ENCODE measurements at places on chromosomes 16 and 17. TPM values are rescaled to one million over a fixed set of nuclear protein-coding genes. Genes with fewer than 3 reads are reported as not detected.

- H3K27ac ChIP-seq = no peak overlapping the region
- H3K27me3 ChIP-seq = peaks cover 2% of the 10 kb centered on the region
- H3K4me3 ChIP-seq = no peak overlapping the region
- peaks cover 3% of the 10 kb centered on the region for H3K36me3 ChIP-seq
- DNase-seq = no peak
- H3K4me1 ChIP-seq = no peaks in the 10 kb centered on the region
Measured at GRCh38 chr16:72066747-72067146, 3.7 kb downstream of the HPR start.

GRCh38 chr16:72042157-72042660 lies 12.1 kb upstream of the HP start:
- no peak for DNase-seq
- H3K4me1 ChIP-seq = no peaks in the 10 kb centered on the region
- H3K27me3 ChIP-seq = no peaks in the 10 kb centered on the region
- no peaks in the 10 kb centered on the region for H3K36me3 ChIP-seq
- H3K27ac ChIP-seq = no peak overlapping the region
- no peak overlapping the region for H3K4me3 ChIP-seq

Gene CIITA
- not detected for total RNA-seq

- no peak overlapping the region for H3K4me3 ChIP-seq
- no peaks in the 10 kb centered on the region for H3K27me3 ChIP-seq
- peaks cover 29% of the 10 kb centered on the region for H3K36me3 ChIP-seq
Measured at GRCh38 chr16:57204675-57205074, 18.5 kb downstream of the RSPRY1 start.

GRCh38 chr16:27748868-27749546 lies 199.1 kb downstream of the KATNIP start:
- peaks cover 24% of the 10 kb centered on the region for H3K36me3 ChIP-seq
- no peak for DNase-seq
- no peak overlapping the region for H3K4me3 ChIP-seq
- peak overlapping the region; percentile 54 for H3K27ac ChIP-seq
- H3K4me1 ChIP-seq = peaks cover 24% of the 10 kb centered on the region
- H3K27me3 ChIP-seq = no peaks in the 10 kb centered on the region

Gene PDP2
- 16.1 TPM for total RNA-seq

Gene MOSMO
- 13.5 TPM for total RNA-seq

DNA sequence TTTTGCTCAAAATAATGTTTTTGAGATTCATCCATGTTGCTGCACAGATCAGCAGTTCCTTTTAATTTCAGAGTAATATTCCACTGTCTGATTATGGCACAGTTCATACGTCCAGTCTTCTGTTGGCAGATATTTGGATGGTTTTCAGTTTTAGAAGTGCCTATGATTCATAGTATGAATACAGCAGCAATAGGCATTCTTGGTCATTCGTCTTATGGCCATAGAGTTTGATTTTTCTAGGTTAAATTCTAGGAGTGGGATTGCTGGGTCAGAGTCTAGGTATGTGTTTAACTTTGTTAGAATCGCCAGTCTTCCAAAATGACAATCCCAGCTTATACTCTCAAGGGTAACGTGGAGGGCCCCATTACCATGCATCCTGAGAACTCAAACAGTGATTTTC lies 11.5 kb upstream of the IL34 start:
- peaks cover 3% of the 10 kb centered on the region for H3K4me1 ChIP-seq
- no peaks in the 10 kb centered on the region for H3K27me3 ChIP-seq
- H3K4me3 ChIP-seq = no peak overlapping the region

Gene ANKFN1
- total RNA-seq = 4.0 TPM

- DNase-seq = no peak
- peaks cover 38% of the 10 kb centered on the region for H3K36me3 ChIP-seq
- peak overlapping the region; percentile 82 for H3K27ac ChIP-seq
- H3K27me3 ChIP-seq = peaks cover 5% of the 10 kb centered on the region
- peak overlapping the region; percentile 98 for H3K4me3 ChIP-seq
Measured at GRCh38 chr17:75774991-75775668, 9.5 kb upstream of the UNK start.

Gene NOS2
- 1.1 TPM for total RNA-seq

Gene UTP4
- total RNA-seq = 42.5 TPM

DNA sequence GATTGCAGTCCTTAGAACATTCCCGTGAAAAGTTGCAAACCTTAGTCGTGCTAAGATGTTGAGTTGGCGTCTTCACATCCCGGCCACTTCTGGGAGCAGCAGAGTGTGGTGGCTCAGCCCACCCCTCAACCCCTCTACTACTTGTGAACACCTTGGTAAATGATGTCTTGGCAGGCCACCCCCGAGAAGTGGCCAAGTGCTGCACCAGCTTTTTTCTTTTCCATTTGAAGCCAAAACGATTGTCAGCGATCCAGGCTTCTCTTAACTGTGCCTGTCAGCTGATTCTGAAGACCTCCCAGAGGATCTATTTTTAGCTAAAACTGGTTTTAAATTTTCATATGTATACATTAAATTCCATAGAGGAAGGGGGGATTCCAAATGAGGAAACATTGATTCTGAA lies 247.5 kb downstream of the CDH13 start:
- H3K27me3 ChIP-seq = peaks cover 12% of the 10 kb centered on the region
- H3K27ac ChIP-seq = no peak overlapping the region
- no peak for DNase-seq
- no peak overlapping the region for H3K4me3 ChIP-seq
- no peaks in the 10 kb centered on the region for H3K36me3 ChIP-seq

Gene VAC14
- total RNA-seq = 39.5 TPM

- H3K4me1 ChIP-seq = peaks cover 13% of the 10 kb centered on the region
- no peak for DNase-seq
- H3K27me3 ChIP-seq = no peaks in the 10 kb centered on the region
- peaks cover 7% of the 10 kb centered on the region for H3K36me3 ChIP-seq
Measured at GRCh38 chr17:80921741-80922579, 69.7 kb upstream of the CHMP6 start.

Gene HSD11B2
- 5.4 TPM for total RNA-seq

GRCh38 chr16:66370786-66371684 lies 4.5 kb downstream of the CDH5 start:
- H3K4me3 ChIP-seq = no peak overlapping the region
- H3K27ac ChIP-seq = peak overlapping the region; percentile 39
- no peaks in the 10 kb centered on the region for H3K36me3 ChIP-seq
- H3K4me1 ChIP-seq = peaks cover 5% of the 10 kb centered on the region
- H3K27me3 ChIP-seq = peaks cover 3% of the 10 kb centered on the region

- no peak for DNase-seq
- H3K4me3 ChIP-seq = peak overlapping the region; percentile 31
- H3K27ac ChIP-seq = peak overlapping the region; percentile 29
- H3K4me1 ChIP-seq = peaks cover 13% of the 10 kb centered on the region
- H3K27me3 ChIP-seq = peaks cover 5% of the 10 kb centered on the region
- no peaks in the 10 kb centered on the region for H3K36me3 ChIP-seq
Measured at GRCh38 chr16:379183-379960, 2.4 kb downstream of the PGAP6 start.

DNA sequence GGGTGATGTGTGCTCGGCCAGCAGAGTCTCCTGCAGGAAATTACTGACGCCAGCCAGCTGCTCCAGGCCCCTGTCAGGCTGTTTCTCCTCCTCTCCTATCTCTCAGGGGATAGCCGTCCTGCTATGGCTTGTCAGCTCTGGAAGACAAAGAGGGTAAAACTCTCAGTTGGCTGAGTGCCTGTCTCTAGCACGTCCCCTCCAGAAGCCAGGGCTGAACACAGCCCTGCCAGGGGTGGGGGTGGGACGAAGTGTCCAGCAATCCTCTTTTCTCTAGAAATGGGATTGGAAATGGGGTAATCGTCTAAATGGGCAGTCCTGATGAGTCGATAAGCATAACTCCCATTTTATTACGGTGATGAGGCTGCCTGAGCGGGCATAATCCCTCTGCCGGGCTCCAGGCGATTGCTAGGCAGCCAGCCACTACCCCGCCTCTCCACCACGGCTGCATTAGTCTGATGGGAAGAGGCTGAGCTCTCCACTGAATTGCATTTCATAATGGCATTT lies 89.1 kb upstream of the GNAO1 start:
- peaks cover 10% of the 10 kb centered on the region for H3K27me3 ChIP-seq
- H3K4me1 ChIP-seq = peaks cover 24% of the 10 kb centered on the region
- H3K4me3 ChIP-seq = peak overlapping the region; percentile 23
- no peak overlapping the region for H3K27ac ChIP-seq

- H3K27ac ChIP-seq = no peak overlapping the region
- H3K36me3 ChIP-seq = no peaks in the 10 kb centered on the region
- no peaks in the 10 kb centered on the region for H3K27me3 ChIP-seq
- no peak overlapping the region for H3K4me3 ChIP-seq
Measured at GRCh38 chr16:10663146-10663545, 31.6 kb downstream of the TEKT5 start.

Gene TEX14
- total RNA-seq = 0.17 TPM

Gene P2RX1
- total RNA-seq = not detected

- peaks cover 8% of the 10 kb centered on the region for H3K4me1 ChIP-seq
- peak overlapping the region; percentile 92 for H3K4me3 ChIP-seq
Measured at GRCh38 chr16:30065943-30066760, 592 bp downstream of the ALDOA start.

GRCh38 chr16:51407199-51407598 lies 256.1 kb upstream of the SALL1 start:
- no peak overlapping the region for H3K27ac ChIP-seq
- H3K4me1 ChIP-seq = peaks cover 12% of the 10 kb centered on the region
- no peaks in the 10 kb centered on the region for H3K27me3 ChIP-seq
- DNase-seq = no peak

Gene CYB5D1
- total RNA-seq = 17.9 TPM

DNA sequence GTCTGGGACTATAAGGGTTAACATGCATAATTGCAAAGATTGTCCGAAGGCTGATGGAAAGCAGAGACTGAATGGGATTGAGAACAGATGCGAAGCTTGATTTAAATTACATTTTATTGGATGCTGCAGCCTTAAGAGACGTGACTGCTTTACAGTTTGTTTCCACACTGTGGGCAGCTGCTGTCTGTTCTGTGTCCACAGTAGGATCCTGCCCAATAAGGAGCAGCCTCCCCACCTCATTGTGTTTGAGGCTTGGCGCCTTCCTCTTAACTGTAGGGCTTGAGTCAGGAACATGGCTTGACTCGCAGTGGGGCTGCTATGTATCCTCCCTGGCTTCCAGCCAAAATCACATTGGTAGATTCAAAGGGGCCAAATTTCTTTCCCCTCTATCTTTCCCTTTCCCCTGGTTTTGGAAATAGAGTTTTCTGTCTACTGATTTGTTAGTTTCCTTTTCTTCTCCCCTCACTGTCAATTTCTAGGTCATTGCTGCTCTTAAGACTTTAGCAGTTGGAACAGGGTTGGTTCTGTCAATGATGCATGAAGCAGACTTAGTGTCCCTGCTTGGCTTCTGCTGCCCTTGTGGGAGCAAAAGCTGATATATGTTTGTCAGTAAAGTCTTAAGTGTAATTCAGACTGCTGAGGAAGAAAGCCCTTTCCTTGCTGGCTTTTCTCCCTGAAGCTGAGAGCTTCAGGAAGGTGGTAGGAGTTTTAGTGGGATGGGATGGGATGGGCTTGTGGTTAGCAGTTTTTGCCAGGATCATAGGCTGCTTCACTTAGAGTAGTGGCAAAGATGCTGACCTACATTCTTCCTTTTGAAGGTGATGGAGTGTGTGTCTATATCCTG lies 5.0 kb upstream of the RARA start:
- no peak for DNase-seq
- H3K27me3 ChIP-seq = no peaks in the 10 kb centered on the region
- H3K36me3 ChIP-seq = peaks cover 4% of the 10 kb centered on the region
- peak overlapping the region; percentile 55 for H3K4me3 ChIP-seq

DNA sequence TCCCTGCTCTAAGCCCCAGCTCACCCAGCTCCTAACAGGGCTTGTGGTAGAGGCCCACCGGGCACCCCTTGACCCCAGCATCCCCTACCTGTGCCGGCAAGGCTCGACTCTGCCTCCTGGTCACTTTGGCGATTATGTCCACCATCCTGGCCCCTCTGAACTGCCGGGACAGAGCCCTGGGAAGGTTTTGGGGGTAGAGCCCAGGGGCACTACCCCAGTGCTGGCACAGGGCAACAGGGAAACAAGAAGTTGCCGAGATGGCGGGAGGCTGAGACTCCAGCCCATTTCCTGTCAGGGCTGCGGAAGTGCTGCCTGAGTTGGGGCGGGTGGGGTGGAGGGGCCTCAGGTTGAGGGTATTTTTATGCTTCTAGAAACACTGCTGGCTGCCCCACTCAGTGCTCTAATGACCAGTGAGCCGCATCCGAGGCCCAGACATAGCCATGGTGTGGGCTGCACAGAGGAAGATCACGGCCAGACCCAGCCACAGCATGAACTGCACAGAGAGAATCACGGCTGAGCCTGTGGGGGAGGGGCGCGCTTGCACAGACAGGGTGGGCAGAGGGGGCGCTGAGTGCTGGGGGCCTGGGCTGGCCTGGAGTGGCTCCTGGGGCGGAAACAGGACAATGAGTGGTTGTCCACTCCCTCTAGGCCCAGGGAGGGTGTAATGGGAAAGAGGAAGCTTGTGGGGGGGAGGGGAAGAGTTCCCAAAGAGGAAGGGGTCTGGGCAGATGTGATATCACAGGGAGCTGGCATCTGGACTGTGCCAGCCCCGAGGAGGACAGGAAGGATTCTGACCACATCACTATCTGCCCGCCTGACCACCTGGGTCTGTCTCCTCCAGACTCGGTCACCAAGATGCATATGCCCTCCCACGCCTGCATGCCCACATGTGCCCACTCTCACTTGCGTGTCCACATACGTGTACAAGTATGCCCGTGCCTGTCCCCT lies 22.3 kb downstream of the ARHGAP27 start:
- H3K4me1 ChIP-seq = peaks cover 18% of the 10 kb centered on the region
- H3K27ac ChIP-seq = no peak overlapping the region
- H3K27me3 ChIP-seq = no peaks in the 10 kb centered on the region
- no peak overlapping the region for H3K4me3 ChIP-seq
- DNase-seq = no peak

- H3K4me1 ChIP-seq = no peaks in the 10 kb centered on the region
- H3K27me3 ChIP-seq = peaks cover 8% of the 10 kb centered on the region
- H3K27ac ChIP-seq = no peak overlapping the region
- DNase-seq = no peak
- H3K36me3 ChIP-seq = no peaks in the 10 kb centered on the region
- H3K4me3 ChIP-seq = no peak overlapping the region
Measured at GRCh38 chr17:7781429-7781828, 52.6 kb upstream of the KDM6B start.

Gene CCL16
- total RNA-seq = not detected

- H3K4me3 ChIP-seq = no peak overlapping the region
- no peak for DNase-seq
- H3K27ac ChIP-seq = no peak overlapping the region
- H3K27me3 ChIP-seq = no peaks in the 10 kb centered on the region
- no peaks in the 10 kb centered on the region for H3K4me1 ChIP-seq
Measured at GRCh38 chr16:56460101-56460500, 8.7 kb downstream of the OGFOD1 start.

DNA sequence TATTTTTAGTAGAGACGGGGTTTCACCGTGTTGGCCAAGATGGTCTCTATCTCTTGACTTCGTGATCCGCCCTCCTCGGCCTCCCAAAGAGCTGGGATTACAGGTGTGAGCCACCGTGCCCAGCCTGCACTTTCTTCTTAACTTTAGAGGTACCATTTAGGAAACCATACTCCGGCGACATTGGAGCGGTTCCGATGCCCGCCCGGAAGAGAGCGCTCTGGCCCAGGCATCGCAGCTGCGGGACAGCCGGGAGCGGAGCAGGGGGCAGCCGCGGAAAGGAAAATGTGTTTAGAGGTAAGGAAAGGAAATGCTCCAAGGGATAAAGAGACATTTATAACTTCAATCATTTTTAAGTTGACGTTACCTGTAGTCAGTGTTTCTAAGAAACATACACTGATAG lies 6.0 kb upstream of the HS3ST3B1 start:
- H3K4me3 ChIP-seq = no peak overlapping the region
- peaks cover 15% of the 10 kb centered on the region for H3K4me1 ChIP-seq
- H3K27ac ChIP-seq = no peak overlapping the region
- H3K27me3 ChIP-seq = peaks cover 81% of the 10 kb centered on the region

Gene CIBAR2
- 4.9 TPM for total RNA-seq

Data from type B pancreatic cell (in vitro differentiated cells).